ENCODE measurements at places on chromosomes 2 and 18.

DNA sequence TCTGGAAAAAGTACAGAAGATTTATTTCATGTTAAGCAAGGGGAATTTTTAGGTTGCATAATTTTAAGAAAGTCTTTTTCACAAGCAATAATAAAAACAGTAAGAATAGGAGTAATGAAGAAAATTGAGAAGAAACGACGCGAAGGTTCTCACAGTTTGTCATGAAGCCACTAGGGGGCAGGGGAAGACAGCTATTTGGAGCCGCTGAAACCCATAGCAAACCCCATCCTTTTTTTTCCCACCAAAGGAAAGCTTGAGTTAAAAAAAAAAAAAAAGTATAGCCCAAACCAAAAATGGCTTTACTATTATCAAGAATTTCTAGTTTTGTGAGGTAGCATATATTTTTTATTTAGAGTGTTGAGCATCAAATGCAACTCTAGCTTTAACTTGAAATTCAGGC is 300.9 kb downstream of the PHLPP1 start:
- peak; percentile 71 for DNase-seq

GRCh38 chr2:68846091-68846490 is 25.1 kb downstream of the BMP10 start:
- DNase-seq = no peak

GRCh38 chr2:183088061-183088460 is 9.5 kb downstream of the DUSP19 start:
- DNase-seq = no peak

DNA sequence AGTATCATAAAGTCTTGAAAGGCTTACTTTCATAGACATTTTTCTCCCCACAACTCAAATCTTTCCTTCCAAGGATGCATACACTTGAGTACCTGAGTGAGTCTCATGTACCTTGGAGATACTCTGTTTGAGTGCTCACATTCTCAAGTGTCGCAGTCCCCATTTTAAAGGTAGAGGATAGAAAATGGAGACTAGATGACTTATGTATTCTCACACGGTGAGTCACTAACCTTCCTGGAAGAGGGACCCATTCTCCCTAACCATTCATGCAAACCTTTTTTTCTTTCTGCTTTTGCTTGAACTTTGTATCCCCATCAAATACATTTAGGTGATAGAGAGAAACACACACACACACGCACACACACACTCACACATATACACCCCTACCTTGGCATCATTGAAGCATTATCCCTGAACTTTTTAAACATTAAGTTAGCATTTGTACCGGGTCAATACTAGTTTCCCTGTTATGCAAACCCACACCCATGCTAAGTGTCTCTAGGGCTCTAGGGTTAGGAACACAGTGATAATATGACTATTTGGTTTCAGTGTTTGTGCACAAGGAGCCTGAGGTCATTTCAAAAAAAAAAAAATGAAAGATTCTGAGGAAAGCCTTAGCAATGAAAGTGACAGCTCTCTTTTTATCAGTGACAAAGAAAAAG is 236.2 kb downstream of the IKZF2 start:
- no peak for DNase-seq

DNA sequence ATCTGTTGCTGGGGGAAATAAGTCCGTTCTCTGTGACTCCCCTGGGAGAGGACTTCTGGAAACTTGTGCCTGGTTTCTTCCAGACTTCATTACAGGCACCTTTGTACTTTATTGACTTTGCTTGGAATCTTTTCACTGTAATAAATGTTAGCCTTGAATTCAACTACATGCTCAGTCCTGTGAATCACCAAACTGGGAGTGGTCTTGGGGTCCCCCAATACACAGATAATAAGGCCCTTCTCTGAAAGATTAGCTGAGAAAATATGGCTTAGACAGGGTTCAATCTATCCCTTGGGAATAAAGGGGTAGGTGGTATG is 48.7 kb upstream of the KIDINS220 start:
- no peak for DNase-seq

DNA sequence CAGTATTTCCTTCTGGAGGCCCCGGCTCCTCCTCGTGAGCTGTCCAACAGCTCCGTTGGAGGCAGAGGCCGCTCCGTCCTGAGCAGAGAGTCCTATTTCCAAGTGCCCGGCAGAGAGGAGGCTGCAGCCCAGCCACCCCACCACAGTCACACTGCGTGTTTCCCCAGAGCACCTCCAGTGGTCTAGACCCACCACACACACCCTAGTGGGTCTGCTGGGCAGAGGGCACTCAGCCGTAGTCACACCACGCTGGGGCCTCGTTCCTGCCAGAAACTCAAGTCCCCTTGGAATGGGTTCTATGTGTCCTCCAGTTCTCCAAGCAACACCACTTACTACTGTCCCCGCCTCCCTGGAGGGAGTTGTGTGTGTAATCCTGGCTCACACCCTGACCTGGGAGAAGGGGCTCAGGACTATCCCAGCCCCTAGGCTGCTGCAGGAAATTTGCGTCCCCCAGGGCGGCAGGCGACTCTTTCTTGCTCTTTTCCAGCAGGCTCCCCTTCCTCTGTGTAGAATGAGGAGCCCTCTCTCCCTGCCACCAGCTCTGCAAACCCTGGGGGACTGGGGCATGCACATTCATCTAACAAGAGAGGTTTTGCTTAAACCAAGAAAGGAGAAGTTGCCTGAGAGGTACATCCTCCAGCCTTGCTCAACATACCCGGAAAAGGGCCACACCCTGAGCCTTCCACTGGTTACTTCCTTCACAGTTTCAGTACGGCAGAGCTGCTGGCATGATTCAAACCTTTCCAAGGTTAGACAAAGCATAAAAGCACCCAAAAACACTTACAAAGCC is 114.1 kb downstream of the NDUFA10 start:
- DNase-seq = peak; percentile 93

DNA sequence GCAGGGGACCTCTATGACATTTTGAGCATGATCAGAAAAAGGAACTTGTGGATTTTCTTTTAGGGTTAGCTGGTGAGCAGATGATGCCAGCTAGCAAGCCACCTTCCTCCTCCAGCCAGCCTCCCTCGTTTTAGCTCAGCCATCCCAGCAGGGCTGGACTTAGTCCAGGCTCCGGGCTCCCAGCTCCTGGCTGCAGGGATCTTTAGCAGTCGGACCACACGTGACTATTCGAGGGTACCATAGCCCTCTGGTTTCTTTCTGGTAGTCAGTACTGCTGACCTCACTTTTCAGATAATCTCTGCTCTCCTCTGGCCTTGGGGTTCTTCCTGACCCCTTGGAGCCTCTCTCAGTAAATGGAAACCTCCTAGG is 31.8 kb downstream of the NCK2 start:
- peak; percentile 12 for DNase-seq

- DNase-seq = no peak
These were observed 7.4 kb upstream of the RMC1 start for GRCh38 chr18:23495723-23496440.

- DNase-seq = no peak
These were observed 62.4 kb upstream of the TNP1 start for GRCh38 chr2:216922175-216922780.
